CD8-positive, alpha-beta T cell (primary cell): ENCODE measurements at places on chromosomes 11 and 22.
A peak's percentile ranks its signal among the peaks of the same experiment; 100 is the strongest.

DNA sequence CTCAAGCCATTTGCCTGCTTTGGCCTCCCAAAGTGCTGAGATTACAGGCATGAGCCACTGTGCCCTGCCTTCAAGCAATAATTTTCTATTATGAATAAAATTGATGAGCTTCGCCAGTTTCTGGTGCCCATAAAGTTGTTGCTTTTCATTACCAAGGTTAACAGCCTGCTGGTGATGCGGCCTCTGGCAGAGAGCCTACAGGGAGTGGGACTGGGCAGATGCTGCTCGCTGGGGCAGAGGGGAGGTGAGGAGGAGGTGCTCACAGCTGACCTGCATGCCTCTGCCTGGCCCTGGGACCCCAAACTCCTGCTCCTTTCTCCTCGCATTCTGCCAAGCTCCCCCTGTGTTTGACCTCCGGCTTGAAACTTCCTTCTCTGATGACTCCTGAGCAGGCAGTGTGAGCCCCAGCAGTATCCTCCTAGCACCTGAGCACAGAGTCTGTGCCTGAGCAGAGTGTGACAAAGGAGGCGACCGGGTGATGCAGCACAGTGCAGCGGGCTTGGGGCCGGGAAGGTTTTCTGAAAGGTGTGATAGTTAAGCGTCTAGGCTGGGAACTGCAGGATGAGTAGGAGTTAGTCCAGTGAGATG lies 56.1 kb upstream of the B3GAT1 start:
- DNase-seq, result no peak

- no peak for DNase-seq
Observed at GRCh38 chr11:35712533-35712932, 50.0 kb downstream of the TRIM44 start.

GRCh38 chr11:118076754-118077281 lies at the start of gene TMPRSS4:
Gene TMPRSS4, plus strand, starts transcription at chr11:118077078. Its CDS starts 225 bp downstream, at chr11:118077303.
- no peak for DNase-seq

- DNase-seq, result no peak
Observed at GRCh38 chr22:46538814-46539160, 1.4 kb upstream of the CELSR1 start.

GRCh38 chr11:128627666-128628324 lies 40.4 kb upstream of the ETS1 start:
- DNase-seq, result peak; percentile 66

GRCh38 chr11:126404367-126404766 lies 48.9 kb downstream of the ST3GAL4 start:
- no peak for DNase-seq

DNA sequence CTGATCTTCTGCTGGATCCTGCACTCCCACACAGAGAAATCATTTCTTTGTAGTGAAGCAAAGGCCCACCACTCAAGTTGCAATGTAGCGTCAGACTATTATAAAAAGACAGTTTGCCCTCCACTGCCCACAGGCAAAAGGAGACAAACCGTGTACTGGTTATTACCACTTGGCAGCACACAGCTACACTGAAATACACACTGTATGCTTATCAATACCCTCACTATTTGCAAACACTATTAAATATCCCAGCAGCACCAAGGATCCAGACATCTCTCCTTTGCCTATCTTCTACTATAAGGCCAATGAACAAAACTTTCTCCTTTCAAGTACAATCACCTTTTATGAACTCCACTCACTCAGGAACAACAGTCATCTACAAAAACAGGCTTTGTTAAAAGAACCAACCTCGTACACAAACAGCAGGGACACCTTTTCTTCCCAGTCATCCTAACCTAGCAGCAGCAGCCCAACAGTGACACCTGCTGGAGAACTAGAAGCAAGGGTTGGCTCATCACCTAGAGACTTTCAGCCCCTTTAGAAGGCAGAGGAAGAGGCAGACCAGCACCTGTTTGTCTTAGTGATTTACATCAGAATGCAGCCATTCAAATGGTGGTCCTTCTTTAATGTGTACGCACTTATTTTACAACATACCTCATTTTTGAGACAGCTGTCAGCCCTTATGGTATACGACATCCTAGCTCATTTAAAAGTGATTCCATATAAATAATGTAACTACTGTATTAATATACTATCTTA lies 56.1 kb downstream of the AMBRA1 start:
- peak; percentile 38 for DNase-seq

GRCh38 chr11:120801801-120802689 lies 221.9 kb upstream of the TBCEL start:
- peak; percentile 58 for DNase-seq

DNA sequence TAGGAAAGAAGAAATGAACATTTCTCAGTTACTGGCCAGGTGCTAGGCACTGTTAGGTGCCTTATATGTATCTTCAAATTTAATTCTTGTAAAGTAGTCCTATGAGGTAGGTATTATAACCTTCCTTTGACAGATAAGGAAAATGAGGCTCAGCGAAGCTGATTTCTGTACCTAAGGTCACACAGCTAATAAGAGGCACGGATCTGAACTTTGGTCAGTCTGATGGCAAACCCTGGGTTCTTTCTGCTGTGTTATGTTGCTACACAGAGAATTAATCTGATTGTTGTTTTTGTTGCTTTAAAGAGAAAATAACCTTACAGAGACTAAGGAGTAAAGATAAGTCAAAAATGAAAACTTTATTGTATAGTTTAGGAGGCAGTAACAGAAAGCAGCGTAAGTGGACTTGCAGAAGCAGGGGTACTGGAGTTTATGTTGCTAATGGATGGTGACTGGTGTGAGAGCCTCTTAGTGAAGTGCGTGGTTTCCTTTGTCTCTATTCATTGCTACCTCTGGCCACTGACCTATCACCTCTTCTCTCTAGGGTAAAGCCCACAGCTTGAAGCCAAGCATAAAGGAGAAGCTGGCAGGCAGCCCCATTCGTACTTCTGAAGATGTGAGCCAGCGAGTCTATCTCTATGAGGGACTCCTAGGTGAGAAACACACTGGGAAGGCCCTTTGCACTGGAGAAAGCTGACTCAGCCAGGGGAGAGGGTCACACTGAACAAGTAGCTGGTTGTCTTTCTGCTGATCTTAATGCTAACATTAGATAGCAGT lies 38.3 kb downstream of the MADD start:
- DNase-seq, result no peak

GRCh38 chr22:36151006-36151595 lies 9.5 kb downstream of the APOL3 start:
- DNase-seq, result no peak
